Urothelium cell line (cell line): ENCODE measurements at places on chromosomes 1 and 21.

DNA sequence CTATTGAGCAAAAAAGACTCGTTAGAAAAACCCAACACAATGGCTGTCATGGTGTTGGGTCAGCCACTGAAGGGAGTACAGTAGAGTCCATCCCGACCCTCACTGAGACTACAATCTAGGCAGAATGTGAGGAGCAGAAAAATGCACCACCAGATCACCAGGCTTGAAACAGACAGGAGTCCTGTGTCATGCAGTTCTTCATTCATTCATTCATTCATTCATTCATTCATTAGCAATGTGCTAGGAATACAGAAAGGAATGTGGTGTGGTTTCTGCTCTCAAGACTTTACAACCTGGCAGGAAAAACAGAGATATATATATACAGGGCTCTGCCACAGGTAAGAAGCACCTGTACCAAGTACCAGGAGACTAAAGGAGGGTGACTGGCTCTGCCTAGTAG is 392.3 kb downstream of the OMA1 start:
- DNase-seq, result no peak

- no peak for DNase-seq
These were observed 20.6 kb downstream of the KIRREL1 start for GRCh38 chr1:158013840-158014730.

DNA sequence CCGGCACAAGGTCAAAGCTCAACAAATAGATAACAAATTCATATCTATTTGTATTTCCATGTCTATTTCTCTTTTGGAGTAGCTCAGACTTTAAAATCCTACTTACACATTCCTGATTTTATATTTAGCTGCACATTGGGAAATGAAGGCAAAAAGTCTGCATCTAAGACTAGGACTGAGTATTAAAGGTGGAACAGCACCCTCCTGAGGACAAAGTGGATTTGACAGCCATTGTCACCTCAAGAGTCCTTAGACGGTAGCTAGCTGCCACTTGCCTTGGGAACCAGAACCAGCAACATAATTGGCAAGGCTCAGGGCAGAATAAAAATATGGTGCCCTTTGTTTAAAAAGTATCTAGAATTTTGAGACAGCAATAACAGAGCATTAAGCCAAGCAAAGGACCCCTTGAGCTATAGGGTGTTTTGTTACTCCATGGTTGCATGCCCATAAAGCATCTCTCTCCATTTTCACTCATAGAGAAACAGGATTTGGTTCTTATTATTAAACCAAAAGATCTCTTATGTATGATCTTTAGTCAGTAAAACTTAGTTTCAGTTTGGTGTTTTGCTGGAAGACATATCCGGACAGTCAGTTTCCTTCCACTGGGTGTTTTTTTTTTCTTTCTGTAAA is 30.0 kb upstream of the SGIP1 start:
- DNase-seq, result peak; percentile 31

- DNase-seq, result no peak
These were observed 84.3 kb downstream of the WDR64 start for GRCh38 chr1:241736387-241736786.

- DNase-seq, result peak; percentile 21
These were observed 138.8 kb upstream of the CTTNBP2NL start for GRCh38 chr1:112257043-112257835.

DNA sequence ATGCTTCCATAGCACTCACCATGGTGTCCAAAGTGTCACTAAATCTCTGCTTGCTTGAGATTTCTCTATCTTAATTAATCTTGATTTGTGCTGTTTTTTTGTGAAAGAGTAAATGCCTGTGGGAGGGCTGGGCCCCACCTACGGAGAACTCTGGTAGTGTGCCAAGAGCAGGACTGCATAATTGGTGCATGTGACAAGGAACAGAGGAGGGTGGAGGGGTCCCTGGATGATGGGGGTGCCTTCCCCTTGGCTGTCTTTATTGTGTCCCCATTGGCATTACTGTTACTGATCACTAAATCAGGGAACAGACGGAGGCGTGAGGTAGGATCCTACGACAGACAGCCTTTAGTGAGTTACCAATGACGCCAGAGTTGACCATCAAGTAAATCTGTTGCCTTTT is 223.4 kb downstream of the DISC1 start:
- DNase-seq, result no peak

GRCh38 chr1:33140153-33141149 is 41.4 kb downstream of the TRIM62 start:
- DNase-seq, result no peak

DNA sequence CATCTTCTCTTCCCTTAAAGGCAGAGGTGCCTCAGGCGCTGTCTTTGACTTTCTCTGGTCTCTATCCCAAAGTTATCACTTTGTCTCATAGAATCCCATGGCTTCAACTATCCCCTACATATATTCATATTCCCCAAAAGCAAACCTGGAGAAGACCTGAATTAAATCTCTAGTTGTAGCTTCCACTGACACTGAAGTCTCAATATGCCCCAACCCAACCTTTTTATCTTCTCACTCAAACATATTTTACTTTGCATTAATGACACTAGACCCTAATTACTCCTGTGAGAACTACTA is 354.5 kb upstream of the DUSP10 start:
- DNase-seq, result no peak

GRCh38 chr1:40385437-40386358 is 12.2 kb downstream of the SMAP2 start:
- no peak for DNase-seq

GRCh38 chr1:47924270-47925048 is 72.7 kb downstream of the TRABD2B start:
- no peak for DNase-seq

- no peak for DNase-seq
These were observed 12.7 kb downstream of the GABRD start for GRCh38 chr1:2031546-2032540.

DNA sequence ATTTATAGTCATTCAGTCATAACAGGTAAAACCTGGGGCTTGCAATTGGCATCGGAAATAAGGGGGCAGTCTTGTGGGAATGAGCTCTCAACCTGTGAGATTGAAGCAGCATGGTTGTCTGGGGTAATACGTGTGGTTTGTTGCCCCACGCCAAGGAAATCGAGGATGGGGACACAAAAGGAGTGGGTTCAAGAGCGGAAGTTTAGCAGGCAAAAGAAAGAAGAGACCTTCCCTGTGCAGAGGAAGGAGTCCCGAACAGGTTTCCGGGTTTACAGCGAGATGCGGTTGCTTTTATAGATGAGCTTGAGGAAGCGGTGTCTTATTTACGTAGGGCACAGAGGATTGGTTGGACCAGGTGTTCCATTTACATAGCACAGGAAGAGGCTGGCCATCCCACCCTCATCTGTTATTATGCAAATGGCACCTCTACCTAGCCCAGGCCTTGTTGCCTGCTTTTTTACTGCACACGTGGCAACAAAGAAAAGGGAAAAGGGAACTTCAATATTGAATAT is 37.3 kb downstream of the IFNAR1 start:
- DNase-seq, result no peak
